ENCODE measurements at places on chromosomes 6 and 20.

DNA sequence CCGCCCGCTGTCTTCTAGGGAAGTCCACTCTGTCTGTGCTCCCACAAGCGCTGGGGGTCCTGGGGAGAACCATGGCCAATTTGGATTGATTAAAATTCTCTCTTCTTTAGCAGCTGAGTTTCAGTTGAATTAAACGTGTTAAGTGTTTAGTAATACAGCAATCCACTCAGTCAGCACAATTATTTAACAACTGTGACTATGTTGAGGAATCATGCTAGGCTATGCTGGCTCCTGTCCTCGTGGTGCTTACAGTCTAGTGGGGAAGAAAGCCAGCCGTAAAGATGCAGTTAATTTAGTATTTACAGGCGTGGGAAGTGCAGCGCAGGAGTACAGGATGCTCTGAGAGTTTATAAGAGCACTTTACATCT lies 88.9 kb upstream of the FOXP4 start:
- no peak for DNase-seq

DNA sequence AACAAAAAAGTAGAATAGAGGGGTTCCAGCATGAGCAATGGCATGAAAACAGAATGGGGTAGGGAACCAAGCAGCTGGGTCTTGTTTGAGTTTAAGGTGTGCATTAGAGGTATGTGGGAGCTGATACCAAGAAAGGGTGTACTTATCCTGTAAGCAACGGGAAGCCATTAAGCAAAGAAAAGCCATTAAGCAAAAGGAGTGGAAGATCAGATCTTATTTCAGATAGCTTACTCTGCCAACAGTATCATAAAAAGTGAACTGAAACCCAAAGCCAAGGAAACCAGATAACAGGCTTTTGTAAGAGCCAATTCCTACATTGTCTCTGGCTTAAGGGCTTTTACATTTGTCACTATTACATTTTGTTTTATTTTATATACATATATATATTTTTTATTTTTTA lies 21.3 kb upstream of the BEND6 start:
- DNase-seq, result no peak

- DNase-seq, result no peak
Measured at GRCh38 chr6:4670290-4670689, 105.9 kb upstream of the CDYL start.

DNA sequence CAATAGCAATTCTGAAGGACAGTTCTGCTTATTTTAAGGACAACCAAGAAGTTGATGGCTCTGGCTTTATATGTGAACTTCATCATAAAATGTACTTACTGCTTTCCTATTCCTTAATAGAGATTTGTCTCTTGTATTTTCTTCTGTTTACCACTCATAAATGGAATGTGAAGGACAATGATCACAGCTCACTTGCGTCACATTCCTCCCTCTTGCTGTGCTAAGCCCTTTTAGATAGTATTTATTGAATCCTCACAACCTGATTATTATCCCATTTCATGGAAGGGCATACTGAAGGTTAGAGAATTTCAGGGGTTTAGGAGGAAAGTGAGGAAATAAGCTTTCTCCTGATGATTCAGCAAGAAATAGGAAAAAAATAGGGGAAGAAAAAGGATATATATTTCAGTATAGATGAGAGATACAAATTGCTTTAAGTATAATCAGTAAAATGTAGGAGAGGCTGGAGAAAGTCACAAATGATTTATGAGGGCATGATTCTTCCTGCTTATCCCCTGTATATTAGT lies 132.9 kb downstream of the AIG1 start:
- no peak for DNase-seq

GRCh38 chr6:163688739-163689362 lies 274.3 kb downstream of the QKI start:
- no peak for DNase-seq

DNA sequence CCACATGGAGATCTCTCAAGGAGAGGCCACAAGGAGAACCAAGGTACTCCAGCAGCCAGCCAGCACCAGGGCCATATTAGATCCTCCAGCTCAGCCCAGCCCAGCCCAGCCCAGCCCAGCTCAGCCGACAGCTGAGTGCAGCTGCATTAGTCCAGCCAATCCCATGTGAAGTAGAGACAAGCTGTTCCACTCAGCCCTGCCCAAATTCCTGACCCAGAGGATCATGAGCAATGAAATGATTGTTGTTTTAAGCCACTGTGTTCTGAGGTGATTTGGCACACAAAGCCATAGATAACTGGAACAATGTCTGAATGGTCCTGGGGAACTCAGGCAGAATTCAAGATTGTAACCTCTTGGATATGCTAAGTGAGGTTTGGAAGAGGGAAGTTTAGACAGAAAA lies 59.5 kb upstream of the BMP2 start:
- no peak for DNase-seq

GRCh38 chr6:30066082-30066481 lies 916 bp upstream of the PPP1R11 start:
- DNase-seq, result no peak

- no peak for DNase-seq
Measured at GRCh38 chr6:166615059-166615770, 11.8 kb downstream of the RPS6KA2 start.

GRCh38 chr6:69456086-69456485 lies 340.7 kb downstream of the LMBRD1 start:
- DNase-seq, result no peak

DNA sequence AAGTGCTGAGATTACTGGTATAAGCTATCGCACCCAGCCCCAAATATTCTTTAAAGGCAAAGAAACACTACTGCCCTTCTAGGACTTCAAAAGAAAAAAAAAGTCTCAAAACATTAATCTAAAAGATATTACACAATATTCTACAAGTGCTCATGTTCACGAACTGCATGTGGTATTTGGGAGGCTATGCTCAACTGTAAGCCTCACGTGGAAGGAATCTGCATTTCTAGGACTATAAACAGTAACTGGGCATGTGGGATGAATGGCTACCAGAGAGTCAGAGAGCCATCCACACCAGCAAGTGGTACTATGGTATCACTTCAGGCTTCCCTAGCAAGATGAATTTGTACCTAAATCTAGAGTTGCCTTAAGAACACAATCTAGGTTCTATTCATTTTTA lies 50.0 kb downstream of the FKBP5 start:
- no peak for DNase-seq
